ENCODE measurements at places on chromosomes 11 and 22. TPM values are rescaled to one million over a fixed set of nuclear protein-coding genes. Genes with fewer than 3 reads are reported as not detected.

The GLYATL2 gene
- polyA plus RNA-seq = 2.7 TPM

The CEP57 gene
- 23.0 TPM for polyA plus RNA-seq

The DKK3 gene
- 236 TPM for polyA plus RNA-seq

The POTEH gene
- polyA plus RNA-seq = not detected

The GGTLC3 gene
- not detected for polyA plus RNA-seq

The ACR gene
- 3.0 TPM for polyA plus RNA-seq

The OR10A2 gene
- polyA plus RNA-seq = not detected

The OR9Q2 gene
- polyA plus RNA-seq = not detected

The ZBTB16 gene
- 10.3 TPM for polyA plus RNA-seq

The NTM gene
- polyA plus RNA-seq = 92.8 TPM

The APOA4 gene
- not detected for polyA plus RNA-seq

The SCT gene
- polyA plus RNA-seq = not detected

The BACE1 gene
- 90.0 TPM for polyA plus RNA-seq

The TMEM132A gene
- polyA plus RNA-seq = 113 TPM

The OR6A2 gene
- polyA plus RNA-seq = not detected

DNA sequence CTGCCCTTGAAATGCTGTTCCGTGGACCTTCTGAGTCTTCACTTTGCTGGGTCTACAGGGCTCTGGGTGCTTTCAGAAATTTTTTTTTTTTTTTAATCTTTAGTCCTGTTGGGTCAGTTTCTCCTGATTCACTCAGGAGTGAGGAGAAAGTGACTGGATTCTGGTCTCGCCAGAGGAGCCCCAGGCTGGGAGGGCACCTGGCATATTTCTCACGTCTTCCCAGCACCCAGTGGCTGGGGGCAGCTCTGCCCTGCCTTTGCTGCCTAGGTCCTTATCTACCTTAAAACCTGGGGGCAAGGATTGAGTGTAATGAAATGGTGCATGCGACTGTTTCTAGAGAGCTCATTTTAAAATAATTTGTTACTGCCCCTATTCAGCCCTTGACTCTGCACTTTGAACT is 23.3 kb downstream of the SAMM50 start:
- DNase-seq = no peak

GRCh38 chr11:66684635-66685034 is 6.9 kb upstream of the RBM4B start:
- no peak for DNase-seq

GRCh38 chr22:48753752-48754517 is 1073.7 kb downstream of the BRD1 start:
- DNase-seq = no peak

DNA sequence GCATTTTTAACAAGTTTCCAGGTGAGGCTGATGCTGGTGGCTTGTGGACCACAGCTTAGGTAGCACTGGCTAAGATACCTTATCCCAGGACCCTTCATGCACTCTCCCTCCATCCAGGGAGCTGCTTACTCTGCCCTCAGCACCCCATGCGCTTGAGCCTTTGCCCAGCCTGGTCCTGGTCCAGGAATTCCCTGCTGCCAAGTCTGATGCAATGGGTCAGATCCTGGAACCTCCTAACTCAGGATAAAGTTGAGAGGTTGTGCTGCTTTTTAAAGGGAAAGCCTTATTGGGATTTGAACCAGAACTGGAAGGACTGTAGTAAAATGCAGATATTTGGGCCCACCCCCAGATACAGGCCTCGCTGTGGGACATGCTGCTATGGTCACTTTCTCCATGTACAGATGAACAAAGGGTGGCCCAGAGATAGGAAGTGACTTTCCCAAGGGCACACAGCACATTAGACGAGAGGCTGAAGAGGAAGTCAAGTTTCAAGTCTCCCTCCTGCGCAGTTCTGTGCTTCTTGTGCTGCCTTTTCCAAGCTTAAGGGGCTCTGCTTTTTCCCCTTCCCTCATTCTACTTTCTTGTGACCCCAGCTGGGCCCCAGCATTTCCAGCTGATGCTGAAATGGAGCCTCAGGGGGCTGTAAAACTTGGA is 824 bp upstream of the LGALS12 start:
- DNase-seq = no peak

DNA sequence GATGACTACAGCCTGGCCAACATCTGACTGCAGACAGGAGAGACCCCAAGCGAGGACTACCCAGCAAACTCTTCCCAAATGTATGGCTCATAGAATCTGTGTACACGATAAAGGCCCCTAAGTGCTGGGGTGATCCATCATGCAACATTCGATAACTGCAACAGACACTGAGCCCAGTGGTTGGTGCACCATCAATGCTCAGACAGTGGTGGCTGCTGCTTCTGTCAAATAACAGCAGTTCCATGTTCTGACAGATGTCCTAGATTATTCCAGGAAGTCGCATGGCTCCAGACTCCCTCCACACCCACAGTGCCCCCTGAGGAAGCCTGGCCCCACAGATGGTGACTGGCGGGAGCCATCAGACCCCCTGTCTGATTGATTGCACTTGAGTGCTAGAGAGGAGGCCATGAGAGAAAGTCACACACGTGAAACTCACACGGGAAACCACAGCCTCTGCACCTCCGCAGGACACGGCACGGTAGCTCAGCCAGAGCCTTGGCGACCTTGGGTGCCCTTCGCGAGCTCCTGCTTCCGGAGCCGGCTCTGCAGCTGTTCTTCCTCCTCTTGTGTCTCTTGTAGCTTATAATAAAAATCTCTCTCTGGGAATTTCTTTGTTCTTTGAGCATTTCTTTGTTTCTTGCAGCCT is 1155.9 kb downstream of the TBC1D22A start:
- peak; percentile 56 for DNase-seq

GRCh38 chr22:31504282-31504681 is 7.9 kb downstream of the SFI1 start:
- no peak for DNase-seq

GRCh38 chr11:116579857-116580727 is 192.7 kb downstream of the BUD13 start:
- DNase-seq = peak; percentile 86

DNA sequence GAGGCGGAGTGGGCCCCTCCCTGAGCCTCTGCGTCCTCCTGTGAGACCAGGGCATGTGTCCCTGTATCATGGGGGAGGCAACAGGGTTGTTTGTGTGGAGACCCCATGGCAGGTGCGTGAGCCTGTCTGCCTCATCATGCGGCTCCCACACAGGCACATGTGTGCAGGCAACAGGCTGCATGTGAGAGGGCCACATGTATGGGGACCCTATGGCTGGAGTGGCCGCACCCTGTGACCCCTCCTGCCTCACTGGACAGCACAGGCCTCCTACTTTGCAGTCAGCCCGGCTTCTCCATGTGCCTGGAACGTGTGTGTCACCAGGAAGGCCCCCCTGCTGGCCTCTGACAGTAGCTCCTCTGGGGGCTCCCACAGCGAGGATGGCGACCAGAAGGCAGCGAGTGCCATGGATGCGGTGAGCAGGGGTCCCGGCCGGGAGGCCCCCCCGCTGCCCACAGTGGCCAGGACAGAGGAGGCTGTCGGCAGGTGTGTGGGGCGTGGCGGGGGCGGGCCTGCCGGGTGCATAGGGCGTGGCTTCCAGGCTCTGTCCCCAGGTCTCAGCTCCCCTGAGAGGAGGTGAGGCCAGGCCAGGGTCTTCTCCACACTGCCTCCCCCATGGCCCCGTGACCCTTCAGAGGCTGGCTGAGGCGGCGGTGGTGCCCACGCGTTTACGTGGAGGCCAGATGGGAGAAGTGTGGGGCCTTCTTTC is 34.1 kb downstream of the SBF1 start:
- DNase-seq = no peak

DNA sequence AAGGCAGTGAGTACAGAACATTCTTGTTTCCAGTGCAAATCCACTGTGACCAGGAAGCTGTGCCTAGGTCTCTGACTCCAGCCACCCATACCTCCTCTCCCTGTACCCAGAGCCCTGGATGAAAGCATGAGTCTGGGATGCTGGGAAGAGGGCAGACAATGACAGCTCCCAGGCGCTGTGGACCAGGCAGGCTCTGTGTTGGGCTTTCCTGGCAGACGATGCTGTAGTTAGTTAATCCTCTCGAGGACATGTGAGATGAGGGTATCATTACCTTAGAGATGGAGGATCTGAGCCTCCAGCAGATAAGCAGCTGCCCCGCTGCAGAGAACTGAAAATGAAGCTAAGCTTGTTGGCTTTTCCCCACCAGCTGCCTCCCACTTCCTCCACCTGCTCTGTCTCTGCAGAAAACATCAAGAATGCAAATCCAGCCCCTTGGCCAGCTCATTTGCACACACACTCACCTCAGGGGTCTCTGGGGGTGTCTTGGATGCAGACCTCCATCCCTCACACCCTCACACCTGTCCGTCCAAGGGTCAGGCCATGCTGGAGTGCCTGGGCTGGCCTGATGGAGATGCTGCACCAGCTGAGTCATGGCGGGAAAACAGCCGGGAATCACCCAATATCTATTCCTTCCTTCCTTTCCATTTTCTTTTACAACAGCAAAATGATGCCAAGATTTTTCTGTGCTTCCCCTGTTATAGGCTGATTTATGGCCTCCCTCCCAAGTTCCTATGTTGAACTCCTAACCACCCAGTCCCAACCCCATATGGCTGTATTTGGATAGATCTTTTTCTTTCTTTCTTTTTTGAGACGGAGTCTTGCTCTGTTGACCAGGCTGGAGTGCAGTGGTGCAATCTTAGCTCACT is 94.9 kb upstream of the SEPTIN5 start:
- DNase-seq = no peak

DNA sequence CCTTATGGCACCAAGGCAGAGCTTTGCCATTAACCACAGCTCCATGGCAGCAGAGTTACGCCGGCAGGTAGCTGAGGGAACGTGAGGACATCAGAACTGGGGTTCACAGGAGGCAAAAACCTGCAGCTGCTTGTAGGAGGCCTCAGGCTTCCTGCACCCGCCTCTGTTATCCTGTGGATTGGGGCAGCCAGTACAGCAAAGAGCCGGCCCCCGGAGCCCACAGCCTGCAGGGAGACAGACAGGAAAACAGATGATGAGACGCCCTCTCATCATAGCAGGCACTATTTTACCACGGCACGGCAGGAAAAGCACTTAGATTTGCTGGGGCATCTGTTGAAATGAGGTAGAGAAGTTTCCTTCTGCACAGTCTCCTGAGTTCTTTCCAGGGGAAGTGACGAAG is 870.3 kb downstream of the TBC1D22A start:
- DNase-seq = no peak

GRCh38 chr11:100808904-100809491 is 121.9 kb downstream of the ARHGAP42 start:
- no peak for DNase-seq

- peak; percentile 40 for DNase-seq
Measured at GRCh38 chr22:48309836-48310235, 1517.8 kb downstream of the BRD1 start.

- peak; percentile 62 for DNase-seq
Measured at GRCh38 chr22:48567213-48567975, 1260.3 kb downstream of the BRD1 start.
